Activated T-cell treated with anti-CD3 and anti-CD28 coated beads for 1 hour (primary cell): ENCODE measurements at places on chromosomes 2 and 18.

DNA sequence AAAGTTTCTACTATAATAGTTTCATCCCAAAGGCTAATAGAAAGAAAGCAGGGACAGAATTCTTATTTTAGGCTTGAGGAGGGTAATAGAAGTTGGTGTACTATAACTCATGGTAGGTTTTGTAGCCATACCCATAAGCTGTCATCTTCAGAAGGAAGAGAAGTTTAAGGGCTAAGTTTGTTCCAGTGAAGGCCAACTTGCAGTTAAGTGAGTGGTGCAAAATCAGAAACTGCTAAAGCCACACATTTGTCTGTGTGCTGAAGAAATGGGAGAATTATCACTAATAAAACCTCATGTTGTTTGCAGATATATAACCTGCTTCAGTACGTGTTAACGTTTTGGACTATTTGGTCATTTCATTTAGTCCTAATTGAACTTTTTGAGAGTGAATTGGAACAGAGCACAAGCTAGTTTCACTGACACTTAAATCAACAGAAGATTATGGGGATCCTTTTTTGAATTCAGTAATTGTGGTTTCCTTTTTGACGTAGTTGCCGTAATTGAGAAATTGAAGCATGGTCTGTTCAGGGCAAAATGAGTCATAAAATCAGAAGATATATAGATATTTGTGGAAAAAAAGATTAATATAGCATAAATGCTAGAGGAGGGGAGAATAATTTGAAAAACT is 69.1 kb downstream of the PHLPP1 start:
- no peak for DNase-seq

DNA sequence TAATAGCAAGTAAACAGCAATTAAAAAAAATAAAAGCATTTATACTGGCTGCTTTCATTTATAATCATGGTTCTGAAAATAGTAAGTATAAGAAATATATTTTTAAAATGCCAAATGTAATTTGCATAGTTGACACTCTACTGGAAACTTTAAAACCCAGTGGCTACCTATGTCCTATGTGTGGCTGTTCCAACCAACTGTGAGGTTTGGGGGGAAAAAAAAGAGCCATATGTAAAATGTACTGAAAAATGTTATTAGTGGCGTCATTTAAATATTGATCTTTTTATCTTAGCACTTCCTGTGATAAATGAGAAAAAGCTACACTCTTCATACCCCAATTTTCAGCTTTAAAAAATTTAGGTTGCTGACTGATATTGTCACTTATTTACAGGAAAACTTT is 270.7 kb downstream of the TCF4 start:
- DNase-seq: no peak

DNA sequence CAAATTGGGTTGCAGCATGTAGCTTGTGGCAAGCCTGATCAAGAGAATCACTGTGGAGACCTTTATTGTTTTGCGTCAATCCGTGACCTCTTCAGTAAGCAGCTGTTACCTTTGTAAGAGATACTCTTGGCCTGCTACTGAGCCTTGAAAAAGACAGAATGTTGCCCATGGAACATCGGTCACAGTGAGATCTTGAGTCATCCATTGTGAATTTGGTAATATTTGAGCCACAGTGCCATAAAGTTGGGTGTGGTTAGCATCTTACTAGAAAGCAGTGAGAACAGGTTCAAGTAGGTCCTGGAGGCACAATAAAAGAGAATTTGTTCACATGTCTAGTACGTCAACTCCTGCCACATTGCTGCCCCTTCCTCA is 12.7 kb upstream of the EFR3B start:
- DNase-seq: no peak

DNA sequence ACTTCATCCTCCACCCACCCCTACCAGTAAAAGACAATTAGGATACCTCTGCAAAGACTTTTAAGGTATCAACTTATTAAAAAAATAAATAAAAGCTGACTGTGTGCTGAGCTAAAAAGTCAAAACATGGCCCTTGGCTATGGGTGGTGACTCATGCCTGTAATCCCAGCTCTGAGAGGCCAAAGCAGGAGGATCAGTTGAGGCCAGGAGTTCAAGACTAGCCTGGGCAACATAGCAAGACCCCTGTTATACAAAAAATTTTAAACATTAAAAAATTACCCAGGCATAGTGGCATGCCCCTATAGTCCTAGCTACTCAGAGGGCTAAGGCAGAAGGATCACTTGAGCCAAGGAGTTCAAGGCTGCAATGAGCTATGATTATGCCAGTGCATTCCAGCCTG is 297.4 kb upstream of the FBXO11 start:
- DNase-seq: no peak

DNA sequence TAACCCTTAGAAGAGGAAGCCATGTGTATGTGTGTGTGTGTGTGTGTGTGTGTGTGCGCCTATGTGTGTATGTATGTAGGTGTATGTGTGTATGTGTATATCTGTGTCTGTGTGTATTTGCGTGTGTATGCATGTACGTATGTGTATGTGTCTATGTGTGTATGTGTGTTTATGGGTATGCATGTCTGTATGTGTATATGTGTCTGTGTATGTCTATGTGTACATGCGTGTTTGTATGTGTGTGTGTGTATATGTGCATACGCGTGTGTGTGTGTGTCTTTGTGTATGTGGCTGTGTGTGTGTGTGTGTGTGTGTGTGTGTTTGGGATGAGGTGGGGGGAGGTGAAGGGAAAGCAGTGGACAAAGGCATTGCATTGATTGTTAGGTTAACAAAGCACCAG is 380.2 kb downstream of the HRH4 start:
- DNase-seq: no peak

DNA sequence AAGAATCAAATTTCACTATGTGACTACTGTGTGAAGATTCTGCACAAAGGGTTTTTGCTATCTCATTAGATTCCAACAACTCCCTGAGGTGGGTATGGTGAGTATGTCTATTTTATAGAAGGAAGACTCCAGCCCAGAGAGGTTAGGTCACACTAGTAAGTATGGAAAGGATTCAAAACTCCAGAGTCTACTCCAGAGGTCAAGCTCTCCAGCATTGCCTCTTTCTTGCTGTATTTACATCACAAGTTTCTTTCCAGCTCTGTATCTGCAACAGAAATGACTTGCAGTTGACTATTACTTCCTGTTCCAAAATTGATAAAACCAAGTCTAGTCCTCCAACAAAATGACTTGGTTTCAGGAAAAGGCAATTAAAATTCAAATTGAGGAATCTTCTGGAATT is 2.1 kb downstream of the COL4A4 start:
- no peak for DNase-seq

DNA sequence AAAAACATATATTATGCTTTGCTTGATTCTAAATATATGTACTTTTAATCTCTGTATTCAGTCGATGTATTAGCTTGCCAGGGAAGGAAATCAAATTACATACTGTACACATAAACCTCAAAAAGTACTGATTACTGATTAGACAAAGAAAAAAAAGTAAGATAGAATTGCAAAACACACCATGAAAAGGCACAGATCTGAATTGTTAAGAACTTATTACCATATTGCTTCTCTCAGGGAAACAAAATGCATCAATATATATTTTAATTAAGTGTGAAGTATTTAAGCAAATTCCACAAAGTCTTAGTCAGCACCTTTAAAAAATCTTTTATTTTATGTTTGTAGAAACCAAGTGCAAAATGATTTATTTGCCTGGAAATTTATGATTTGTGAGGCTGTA is 309.3 kb downstream of the RNF144A start:
- DNase-seq: no peak

DNA sequence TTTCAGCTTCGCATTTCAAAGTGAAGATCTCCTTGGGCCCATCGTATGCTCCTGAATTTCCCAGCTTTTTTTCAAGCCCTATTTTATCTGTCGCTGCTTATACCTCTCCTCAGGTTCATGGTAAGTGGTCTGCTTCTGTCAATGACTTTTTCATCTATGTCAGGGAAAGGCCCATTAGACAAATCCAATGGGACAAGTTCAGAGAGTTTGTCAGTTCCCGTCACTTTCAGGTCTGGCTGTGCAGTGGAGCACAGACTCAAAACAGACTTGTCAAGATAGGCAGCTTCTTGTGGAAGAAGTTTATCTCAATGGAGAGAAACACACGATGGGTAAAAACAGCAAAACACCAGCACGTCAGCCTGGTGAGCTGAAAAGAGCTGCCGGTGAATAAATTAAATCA is 100.9 kb upstream of the KLF7 start:
- DNase-seq: no peak

- no peak for DNase-seq
Measured at GRCh38 chr2:33370636-33371265, 105.7 kb upstream of the RASGRP3 start.

- no peak for DNase-seq
Measured at GRCh38 chr2:179268277-179268925, 3.8 kb upstream of the SESTD1 start.

DNA sequence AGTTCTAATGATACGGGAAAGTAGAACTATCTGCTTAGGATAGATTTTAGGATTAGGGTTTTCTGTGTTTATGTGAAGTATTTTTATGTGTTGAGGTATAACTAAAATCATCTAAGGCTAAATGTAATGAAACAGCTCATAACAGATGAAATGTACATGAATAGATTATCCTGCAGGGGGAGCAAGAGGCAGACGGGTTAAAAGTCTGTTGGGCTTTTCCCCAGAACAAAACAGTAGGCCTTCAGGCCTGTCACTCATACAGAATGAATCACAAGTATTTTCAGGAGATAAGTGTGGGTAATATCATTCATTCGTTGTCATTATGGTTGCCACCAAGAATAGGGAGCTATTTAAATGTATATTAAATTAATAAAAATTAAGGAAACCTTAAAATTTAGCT is 107.9 kb upstream of the IL1R2 start:
- DNase-seq: no peak

- no peak for DNase-seq
Measured at GRCh38 chr2:34570266-34570872, 971.3 kb upstream of the FAM98A start.

DNA sequence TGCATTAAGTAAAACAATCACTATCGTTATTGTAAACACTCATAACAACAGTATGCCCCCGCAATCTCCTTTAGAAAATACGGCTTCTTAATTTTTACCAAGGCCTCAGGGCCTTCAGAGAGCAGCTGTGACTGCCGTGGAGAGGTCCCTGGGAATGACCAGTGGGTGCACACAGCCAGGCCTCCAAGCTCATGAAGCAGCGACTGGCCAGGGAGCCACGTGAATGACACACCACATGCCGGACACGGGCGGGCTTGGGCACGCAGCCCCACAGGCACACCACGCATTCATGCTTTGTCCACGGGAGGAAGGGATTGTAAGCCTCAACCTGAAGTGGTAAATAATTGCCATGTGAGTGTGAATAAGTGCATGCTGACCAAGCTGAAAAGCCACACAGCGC is 121.0 kb downstream of the EIPR1 start:
- DNase-seq: no peak

DNA sequence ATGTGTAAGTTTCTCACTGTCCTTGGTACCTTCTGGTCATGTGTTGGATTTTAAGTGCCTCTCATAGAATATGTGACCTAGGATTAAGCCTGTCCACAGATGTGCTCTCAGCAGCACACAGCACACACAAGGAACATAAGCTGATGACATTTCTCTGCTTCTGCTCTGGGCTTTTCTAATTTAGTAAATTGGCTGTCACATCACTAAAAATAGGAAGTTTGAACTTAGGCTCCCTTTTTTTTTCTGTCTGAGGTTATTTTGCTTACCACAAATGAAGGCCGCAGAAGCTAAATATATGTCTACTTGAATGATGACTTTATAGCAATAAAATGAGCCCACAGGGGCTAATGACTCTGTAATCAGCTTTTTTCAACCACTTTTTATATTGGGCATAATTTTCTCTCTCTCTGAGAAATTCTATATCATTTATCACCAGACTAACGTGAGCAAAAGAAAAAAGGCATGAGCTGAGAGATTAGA is 150.2 kb upstream of the KLHL14 start:
- DNase-seq: no peak

GRCh38 chr2:44767691-44768090 is 173.8 kb upstream of the SIX3 start:
- no peak for DNase-seq

DNA sequence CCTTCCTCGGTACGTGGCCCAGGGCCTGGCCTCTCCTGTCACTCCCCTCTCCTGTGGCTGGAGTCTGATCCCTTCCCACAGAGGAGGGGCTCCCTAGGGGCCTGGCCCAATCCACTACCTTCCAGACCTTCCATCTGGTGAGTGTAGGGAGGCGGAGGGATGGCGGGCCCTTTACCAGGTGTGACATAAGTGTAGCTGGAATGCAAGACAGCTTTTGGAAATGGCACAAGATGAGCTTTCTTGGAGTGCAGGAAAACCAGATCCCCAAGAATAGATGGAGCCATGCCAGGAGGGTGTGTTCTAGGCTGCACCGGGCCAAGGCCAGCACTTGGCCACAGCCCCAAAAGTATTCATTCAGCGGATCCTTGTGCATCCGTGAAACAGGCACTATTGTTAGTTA is 30.1 kb downstream of the IGFBP5 start:
- no peak for DNase-seq

GRCh38 chr18:36217348-36217747 is 30.1 kb downstream of the MOCOS start:
- no peak for DNase-seq

- no peak for DNase-seq
Measured at GRCh38 chr2:129087133-129087813, 768.6 kb upstream of the HS6ST1 start.

- no peak for DNase-seq
Measured at GRCh38 chr2:121342751-121343150, 57.7 kb upstream of the TFCP2L1 start.

GRCh38 chr2:134199123-134199522 is 54.7 kb upstream of the MGAT5 start:
- DNase-seq: no peak

DNA sequence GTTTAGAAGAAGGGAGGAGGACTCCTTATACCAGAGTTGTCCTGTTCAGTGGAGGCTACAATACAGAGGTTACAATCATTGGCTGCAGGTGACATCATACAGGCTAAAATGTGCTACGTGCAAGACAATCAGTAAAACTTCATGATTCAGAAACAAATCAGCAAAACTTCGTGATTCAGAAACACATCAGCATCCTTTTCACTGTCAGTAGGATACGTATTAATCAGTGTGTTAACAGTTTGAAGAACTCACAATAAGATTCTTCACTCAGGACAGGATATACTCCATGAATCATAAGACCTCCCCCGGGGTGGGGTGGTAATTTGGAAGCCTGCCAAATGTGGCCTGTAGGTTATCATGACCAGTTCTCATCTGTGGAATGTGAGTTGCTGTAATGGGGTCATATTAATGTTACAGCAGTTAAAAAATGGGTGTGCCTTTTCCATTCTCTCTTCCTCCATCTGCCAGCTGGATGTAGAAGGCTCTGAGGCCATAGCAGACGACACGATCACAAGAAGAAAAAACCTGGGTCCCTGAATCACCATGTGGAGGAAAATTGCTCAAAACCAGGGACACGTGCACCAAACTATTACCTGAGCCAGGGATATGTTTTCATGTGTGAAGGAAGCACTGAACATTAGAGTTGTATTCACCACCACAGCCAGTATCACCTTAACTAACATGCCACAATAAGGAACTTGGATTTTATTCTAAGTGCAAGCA is 134.8 kb upstream of the CREB1 start:
- DNase-seq: no peak
